ENCODE measurements at places on chromosomes 3 and 15.
A peak's percentile ranks its signal among the peaks of the same experiment; 100 is the strongest.

DNA sequence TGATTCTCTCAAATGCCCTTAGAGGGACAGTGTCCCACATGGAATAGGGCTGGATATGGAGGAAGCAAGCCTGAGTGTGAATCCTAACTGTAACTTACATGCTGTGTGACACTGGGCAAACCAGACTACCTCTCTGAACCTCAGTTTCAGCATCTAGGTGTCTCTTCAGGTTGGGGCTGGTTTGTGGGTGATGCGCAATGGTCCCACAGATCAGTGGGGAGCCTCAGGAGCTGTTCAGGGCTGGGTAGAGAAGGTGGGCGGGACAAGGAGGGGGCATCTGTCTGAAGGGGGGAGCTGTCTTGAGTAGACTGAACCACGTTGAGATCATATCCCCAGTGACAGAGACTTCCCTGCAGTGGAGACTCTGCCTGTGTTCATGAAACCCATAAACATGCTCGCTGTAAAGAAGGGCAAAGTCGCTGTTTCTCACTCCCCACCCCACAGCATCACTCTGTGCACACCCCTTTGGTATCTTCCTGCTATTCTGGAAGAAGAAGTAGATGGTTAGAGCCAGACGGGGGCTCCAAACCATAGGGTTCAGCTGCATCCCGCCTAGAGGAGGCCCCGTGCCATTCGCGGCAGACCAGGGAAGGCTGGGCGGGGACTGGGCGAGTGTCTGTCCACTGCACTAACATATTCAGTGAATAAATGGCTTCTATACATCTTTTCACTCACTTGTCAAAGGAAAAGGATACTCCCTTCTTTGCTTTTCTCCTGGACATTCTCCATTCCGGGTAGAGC lies 28.4 kb downstream of the SRPRB start:
- DNase-seq: no peak

GRCh38 chr3:40333852-40334251 lies 24.3 kb downstream of the EIF1B start:
- no peak for DNase-seq

- DNase-seq: no peak
These were observed 32.7 kb downstream of the SRGAP3 start for GRCh38 chr3:9216736-9217135.

GRCh38 chr3:159260049-159260662 lies 458.3 kb downstream of the MFSD1 start:
- peak; percentile 39 for DNase-seq

DNA sequence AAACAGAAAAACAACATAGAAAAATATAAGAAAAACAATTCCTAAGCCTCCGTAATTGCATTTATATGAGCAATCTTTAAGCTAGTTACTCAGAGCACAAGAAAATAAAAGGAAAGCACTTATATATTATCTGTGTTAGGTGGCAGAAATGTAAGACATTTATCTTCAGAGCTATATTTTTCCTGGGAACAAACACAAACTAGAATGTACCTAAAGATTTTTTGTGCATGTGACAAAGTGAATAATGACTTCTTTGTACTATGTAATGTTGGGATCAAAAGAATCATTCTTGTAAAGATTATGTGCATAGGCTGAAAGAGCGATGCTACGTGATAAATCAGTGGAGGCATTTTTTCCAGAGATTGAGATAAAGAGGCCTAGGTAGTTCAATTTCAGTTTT lies 111.3 kb upstream of the GMNC start:
- no peak for DNase-seq

DNA sequence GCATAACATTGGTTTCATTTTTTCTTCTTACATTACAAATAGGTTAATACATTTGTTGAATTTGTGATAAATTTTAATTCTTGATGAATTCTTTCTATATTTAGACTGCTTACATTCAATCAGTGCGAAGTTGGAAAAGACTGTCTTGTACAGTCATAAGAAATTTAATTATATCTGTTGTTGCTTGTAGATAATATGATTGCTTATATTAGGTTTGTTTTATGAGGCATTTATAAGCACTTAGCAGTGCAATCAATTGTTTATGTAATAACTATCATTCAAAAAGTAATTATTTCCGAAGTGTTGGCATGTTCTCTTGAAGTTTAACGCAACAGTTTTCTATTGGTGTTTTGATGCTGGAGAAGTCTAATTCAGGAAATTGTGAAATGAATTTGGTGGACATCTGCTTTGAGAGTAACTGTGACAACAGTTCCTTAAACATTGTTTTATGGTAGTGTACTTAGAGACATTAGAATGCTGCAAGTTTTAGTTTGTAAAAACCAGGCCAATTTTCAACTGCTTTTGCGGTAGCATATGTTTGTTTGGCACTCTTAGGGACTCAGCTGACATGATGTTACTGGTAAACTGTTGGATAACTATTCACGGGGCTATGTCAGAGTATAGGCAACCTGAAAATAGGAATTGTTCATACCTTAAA lies 99.7 kb downstream of the NAALADL2 start:
- DNase-seq: no peak

GRCh38 chr3:158528076-158528674 lies 42.8 kb upstream of the MLF1 start:
- no peak for DNase-seq

DNA sequence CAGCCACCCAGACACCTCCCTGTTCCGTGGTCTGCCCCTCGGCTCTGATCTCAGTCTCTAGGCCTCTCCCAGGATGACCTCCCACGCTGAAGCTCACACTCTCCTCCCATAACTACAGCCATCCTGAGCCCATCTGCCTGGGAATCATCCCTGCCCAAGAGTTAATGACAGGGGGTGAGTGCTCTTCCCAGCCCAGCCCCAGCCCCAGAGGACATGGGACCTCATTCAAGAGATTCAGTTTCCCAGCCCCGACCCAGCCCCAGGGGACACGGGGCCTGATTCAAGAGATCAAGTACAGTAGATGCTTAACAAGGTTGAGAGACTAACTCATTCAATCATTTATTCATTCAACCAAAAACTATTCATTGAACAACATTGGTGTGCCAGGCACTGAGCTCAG lies 272.0 kb downstream of the XXYLT1 start:
- no peak for DNase-seq
